ENCODE measurements at places on chromosomes 3 and 15.

DNA sequence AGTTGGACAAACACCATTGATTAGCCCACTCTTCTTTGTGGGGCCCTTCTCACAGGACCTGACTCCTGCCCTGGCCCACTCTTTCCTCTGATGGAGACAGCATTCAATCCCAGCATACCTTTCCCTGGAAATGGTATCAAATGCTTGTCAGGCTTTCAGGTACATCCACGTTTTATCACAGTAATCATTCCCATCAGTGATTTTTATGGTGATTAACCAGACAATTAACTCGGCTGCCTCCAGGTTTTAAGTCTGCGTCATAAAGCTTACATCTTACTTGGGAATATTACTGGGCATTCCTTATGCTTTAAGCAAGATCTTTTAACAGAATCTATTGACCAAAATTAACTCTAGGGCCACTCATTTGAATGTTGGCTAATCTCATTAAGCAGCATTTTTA, 33.4 kb downstream of the LRRK1 start:
- no peak for DNase-seq

- no peak for DNase-seq
These were observed 112.7 kb downstream of the RAB11A start for GRCh38 chr15:65981837-65982626.

DNA sequence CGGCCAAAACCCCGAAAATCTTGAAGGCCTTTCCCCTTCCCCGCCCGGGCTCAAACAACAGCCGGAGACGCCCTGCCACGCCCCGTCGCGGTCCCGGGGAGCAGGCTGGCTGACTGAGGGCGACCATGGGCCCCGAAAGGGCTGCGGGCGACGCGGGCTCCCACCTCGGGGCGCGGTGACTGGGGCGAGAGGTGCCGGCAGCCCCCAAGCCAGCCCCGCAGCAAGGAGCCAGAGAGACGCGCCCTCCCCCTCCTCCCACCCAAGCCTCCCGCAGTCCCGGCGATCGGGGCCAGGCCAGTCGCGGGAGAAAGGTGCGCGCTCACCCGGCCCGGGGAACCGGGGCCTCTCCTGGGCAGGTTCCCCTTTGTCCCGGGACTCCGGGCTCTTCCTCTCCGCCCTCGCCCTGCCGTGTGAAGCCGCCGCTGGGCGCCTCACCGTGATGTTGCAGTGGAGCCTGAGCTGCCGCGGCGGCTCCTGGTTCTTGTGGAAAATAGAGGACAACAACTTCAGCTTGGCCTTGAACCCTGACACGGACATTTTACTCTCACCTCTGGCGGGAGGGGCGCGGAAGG, 30.6 kb upstream of the ZSCAN2 start:
- no peak for DNase-seq

- DNase-seq = no peak
These were observed at the start of gene LMOD3 for GRCh38 chr3:69122403-69122802. Gene LMOD3 (minus strand): TSS chr3:69122595. CDS start chr3:69122386, 209 bp downstream.

DNA sequence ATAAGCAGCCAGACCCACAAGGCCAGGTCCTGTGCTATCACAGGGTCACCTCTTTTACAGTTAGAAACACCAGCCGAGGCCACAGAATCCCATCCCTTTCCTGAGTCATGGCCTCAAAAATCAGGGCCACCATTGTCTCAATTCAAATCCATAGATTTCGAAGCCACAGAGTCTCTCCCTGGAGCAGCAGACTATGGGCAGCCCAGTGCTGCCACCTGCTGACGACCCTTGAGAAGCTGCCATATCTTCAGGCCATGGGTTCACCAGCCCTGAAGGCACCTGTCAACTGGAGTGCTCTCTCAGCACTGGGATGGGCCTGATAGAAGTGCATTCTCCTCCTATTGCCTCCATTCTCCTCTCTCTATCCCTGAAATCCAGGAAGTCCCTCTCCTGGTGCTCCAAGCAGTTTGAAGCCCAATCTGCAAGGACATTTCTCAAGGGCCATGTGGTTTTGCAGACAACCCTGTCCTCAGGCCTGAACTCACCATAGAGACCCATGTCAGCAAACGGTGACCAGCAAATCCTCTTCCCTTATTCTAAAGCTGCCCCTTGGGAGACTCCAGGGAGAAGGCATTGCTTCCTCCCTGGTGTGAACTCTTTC, 39.6 kb downstream of the TGM4 start:
- no peak for DNase-seq

- no peak for DNase-seq
These were observed 211.9 kb downstream of the SV2B start for GRCh38 chr15:91311986-91312385.

GRCh38 chr15:29233566-29233965, 36.1 kb downstream of the NSMCE3 start:
- DNase-seq = no peak

DNA sequence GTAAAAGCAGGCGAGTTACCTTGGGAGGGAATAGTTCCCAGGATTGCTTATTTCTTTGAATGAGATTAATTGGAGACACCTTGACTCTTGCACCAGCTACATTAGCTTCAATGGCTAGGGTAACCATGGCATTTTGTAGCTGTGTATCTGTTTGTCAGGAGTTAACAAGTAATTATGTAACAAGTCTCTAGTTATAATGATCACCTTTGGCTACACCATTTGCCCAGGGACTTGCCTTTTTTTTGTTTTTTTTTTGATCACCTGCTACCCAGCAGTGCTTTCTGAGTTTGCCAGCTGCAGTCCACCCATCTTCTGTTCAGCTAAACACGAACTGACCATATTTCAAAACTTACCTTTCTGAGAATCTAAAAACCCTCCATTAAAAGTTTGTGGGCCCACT, 2.2 kb downstream of the MED12L start:
- peak; percentile 52 for DNase-seq

GRCh38 chr3:107994181-107994580, 96.7 kb downstream of the CD47 start:
- no peak for DNase-seq

Measured in NCI-H2081 treated with DMSO at 0.1 percent for 48 hours (cell line).